ENCODE measurements at places on chromosomes 12 and 14.

GRCh38 chr12:77407931-77408330 lies 342.6 kb upstream of the E2F7 start:
- no peak for DNase-seq

GRCh38 chr12:54228471-54228870 lies 39.7 kb upstream of the SMUG1 start:
- DNase-seq = no peak

GRCh38 chr14:76976240-76977005 lies 52.1 kb downstream of the IRF2BPL start:
- no peak for DNase-seq

GRCh38 chr14:100067481-100067880 lies 2.3 kb downstream of the EVL start:
- no peak for DNase-seq

All from Ammon's horn (tissue), 1 donor.